ENCODE measurements at places on chromosomes 7 and 10.

GRCh38 chr10:111158595-111158994 is 81.8 kb downstream of the ADRA2A start:
- no peak for DNase-seq

DNA sequence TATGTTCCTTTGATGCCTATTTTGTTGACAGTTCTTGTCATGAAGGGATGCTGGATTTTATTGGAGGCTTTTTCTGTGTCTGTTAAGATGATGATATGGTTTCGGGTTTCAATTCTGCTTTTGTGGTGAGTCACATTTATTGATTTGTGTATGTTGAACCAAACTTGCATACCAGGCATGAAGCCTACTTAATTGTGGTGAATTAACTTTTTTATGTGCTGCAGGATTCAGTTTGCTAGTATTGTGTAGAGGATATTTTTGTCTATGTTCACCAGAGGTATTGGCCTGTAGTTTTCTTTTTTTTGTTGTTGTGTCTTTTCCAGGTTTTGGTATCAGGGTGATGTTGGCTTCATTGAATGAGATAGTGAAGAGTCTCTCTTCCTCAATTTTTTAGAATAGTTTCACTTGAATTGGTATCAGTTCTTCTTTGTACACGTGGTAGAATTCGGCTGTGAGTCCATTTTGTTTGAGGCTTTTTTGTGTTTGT is 345.9 kb downstream of the KIF20B start:
- no peak for DNase-seq

DNA sequence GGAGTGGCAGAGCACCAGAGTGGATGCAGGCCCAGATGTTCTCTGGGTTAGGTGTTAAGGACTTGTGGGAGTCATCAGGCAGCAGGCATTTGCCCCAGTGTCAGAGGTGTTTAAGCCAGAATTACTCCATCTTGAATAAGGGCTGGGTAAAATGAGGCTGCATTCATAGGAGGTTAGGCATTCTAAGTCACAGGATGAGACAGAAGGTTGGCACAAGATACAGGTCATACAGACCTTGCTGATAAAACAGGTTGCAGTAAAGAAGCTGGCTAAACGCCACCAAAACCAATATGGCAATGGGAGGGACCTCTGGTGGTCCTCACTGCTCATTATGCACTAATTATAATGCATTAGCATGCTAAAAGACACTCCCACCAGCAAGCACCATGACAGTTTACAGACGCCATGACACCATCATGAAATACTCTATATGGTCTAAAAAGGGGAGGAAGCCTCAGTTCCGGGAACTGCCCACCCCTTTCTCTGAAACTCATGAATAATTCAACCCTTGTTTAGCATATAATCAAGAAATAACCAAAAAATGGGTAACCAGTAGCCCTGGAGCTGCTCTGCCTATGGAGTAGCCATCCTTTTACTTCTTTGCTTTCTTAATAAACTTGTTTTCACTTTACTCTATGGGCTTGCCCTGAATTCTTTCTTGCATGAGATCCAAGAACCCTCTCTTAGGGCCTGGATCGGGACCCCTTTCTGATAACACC is 882 bp upstream of the LRRC61 start:
- DNase-seq: no peak

- no peak for DNase-seq
Observed at GRCh38 chr7:92244808-92245486, 767 bp downstream of the KRIT1 start.

- no peak for DNase-seq
Observed at GRCh38 chr10:79355420-79356017, 8.2 kb downstream of the PPIF start.

DNA sequence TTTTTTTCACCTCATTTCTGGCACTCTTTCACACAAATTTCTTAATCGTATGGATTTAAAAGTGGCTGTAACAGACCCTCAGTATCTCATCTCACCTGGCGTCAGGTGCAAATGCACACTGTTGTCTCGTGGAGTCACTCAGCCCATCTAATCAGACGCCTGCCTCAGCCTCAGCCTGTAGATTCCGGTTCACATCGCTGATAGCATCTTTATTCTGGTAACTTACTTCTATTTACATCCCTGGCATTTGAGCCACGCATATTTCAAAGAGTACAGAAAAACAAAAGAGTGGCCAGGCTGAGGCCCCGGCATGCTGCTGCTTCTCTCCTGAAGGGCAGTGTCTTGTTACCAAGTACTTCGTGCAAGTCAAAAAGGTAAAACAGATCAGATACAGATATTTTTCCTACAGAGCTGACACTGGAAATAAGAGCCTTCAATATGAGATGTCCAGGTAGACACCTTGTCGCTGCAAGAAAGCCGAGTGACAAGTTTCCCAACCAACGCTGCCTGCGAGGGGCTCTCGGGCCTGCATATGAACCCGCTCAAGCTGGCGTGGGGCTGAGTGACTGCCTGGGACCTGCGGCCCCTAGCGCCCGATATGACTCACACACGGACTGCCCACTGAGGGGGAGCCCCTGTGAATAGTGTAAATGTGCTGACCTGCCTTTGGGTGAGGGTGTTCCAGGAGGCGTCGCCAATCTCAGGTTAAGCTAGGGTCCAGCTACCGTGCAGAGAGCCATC is 4.3 kb downstream of the VIPR2 start:
- DNase-seq: no peak

- no peak for DNase-seq
Observed at GRCh38 chr7:77665161-77665560, 31.1 kb upstream of the RSBN1L start.

GRCh38 chr7:84218681-84219080 is 24.1 kb upstream of the SEMA3A start:
- DNase-seq: no peak

GRCh38 chr10:96325719-96326373 is 21.6 kb downstream of the DNTT start:
- no peak for DNase-seq

DNA sequence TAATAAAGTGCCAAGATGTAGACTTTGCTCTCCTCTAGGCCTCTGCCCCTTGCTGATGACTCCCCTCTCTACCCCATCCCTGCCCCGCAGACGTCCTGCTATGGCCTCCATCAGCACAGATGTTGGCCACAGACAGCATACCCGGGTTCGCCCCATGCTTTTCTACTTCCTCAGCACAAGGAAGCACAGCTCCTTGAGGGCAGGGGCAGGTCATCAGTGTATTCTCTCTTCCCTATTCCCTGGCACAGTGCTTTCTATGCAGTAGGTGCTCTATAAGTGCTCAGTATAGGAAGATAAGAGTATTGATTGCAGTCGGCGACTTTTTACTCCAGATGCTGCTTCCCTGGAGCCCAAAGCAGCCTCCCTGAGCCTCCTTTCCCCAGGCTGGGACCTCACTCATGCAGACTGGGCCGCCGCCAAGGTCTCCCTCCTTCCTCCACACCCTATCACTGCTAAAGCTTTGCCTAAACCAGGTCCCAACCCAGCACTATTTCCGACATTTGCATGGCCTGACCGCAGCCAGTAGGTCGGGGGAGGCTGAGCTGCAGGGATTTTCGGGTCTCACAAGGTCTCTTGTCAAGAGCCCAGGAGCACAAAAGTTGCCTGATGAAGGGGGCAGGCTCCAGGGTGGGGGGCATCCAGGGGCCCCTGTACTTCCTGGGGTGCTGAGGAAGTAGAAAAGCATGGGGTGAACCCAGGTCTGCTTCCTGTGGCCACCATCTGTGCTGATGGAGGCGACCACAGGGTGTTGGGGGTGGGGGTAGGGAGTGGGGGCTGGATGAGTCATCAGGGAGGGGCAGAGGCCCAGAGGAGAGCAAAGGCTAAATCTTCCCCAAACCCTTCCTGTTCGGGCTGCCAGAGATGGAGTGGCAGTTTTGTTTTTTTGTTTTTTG is 8.0 kb downstream of the CALHM3 start:
- DNase-seq: peak; percentile 30

- DNase-seq: peak; percentile 46
Observed at GRCh38 chr7:71733107-71733870, 601.3 kb downstream of the GALNT17 start.

DNA sequence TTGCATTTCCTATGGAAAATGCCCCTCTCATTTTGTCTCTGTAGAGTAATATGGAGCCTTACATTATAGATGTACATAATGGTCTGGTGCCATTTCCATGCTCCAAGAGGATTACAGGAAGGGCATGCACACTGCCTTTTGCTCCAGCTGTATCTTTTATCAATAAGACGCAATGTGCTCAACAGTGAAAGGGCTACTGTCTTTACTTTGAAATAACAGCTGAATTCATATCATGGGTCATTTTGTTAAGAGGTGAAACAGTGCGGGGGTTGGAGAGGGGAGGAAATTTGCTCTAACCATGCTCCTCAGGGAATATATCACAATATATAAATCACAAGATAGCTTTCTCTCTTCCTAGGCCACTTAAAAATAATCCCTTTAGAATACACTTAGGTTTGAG is 77.7 kb downstream of the ICA1 start:
- no peak for DNase-seq

DNA sequence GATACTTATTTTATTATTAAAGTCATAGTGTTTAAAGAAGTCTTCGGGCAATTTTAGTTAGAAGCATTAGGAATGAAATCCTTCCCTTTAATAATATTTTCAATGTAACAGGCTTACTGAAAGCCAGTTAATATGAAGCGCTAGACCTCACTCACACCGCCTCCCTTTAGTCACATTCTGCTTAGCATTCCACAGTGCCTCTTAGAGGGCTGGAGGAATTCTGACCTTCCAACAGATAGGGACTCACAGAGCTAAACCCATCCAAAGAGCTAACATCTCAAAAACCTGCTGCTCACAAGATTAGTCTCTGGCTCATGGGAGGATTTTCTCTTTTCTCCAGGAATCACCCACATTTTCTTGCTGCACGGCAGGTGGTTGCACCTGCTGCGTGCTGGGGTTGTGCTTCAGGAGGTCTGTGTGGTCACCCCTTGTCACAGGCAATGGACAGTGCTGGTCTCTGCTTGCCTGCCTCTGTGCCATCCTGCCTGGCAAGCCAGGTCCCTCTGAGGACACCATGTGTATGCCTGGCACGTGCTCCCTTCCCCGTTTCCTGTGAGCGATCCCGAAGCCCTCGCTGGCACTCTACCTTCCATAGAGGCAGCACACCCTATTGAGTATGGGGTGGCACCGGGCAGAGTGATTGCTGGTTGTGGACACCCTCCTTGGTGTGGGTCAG is 91.8 kb downstream of the KLF6 start:
- no peak for DNase-seq

DNA sequence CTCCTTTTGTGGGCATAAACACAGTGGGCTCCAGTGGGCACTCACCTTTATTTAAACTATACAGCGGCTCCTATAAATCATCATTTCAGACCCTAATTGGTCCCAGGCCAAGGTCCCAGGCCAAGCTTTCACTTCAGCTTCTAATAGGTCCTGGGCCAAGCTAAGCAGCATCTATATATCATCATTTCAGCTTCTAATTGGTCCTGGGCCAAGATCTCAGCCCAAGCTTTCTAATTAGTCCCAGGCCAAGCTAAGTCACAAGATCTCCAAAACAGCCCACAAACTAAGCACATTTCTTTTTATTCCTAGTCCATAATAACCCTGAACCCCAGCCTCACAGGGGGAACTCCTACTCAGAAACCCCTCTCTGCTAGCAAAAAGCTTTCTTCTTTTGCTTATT is 47.1 kb downstream of the ZNF680 start:
- DNase-seq: no peak

GRCh38 chr7:108838198-108838597 is 268.5 kb downstream of the DNAJB9 start:
- no peak for DNase-seq

DNA sequence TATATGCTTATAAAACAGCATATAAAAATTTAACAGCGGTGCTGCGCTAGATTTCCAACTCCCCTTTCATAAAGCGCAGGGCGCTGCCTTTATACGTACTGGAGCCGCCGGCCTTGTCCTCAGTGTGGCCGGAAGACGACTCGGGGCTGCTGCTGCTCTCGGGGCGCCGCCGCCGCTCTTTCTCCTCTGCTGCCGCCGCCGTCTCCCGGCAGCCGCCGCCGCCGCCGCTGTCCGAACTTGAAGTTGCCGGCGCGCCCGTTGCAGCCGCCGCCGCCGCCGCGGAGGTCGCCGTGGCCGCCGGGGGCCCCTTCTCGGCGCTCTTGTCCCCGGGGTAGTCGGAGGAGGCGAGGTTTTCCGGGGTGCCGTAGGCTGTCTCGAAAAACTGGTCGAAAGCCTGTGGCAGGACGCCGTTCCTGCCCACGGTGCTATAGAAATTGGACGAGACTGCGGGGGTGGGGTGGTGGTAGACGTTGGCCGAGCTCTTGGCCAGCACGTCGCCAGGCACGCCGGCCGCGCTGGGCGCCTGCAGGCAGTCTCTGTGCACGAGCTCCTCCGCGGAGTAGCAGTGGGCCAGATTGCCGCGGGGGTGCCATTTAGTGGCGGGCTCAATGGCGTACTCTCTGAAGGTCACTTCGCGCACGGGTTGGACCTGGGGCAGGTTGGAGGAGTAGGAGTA is 557 bp downstream of the HOXA11 start:
- DNase-seq: no peak

DNA sequence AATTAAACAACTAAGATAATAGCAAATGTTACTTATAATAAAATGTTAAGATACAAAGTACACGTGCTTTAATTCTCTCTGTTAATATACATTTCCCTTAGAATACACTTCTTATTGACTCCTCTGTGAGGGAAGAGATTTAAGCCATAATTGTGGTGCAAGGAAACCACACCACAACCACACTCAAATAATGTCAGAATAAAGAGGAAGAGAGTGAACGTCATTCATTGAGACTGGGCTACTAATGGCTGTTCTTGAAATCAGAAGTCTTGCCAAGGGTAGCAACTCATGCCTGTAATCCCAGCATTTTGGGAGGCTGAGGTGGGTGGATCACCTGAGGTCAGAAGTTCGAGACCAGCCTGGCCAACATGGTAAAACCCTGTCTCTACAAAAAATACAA is 10.0 kb downstream of the FAM171A1 start:
- no peak for DNase-seq

- DNase-seq: no peak
Observed at GRCh38 chr7:92061154-92061553, 73.1 kb downstream of the CYP51A1 start.

DNA sequence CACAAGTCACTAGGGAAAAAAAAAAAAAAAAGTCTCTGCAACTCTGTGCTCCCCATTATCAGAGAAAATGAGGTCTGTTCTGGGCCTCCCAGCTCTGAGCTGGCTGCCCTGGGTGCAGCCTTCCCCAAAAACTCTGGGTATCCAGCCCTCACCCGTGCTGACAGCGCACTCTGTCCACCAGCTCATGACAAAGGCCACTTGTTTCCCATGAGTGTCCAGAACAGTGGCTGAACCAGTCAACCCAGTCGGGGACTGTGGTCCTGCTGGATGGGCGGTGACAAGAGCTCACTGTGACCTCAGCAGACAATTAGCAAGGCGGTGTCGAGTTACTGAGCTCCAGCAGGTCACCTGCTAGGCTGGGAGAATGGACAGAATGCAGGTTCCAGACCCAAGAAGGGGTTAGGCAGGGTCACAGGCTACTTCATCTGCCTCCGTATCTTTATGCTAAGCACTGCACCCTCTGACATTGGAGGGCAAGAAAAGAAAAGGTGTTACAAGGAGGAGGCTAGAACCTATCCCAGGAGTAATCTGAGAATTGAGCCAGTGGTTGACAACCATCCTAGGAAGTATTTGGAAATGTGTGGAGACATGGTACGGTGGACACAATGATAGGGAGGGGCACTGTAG is 37.2 kb downstream of the DLG5 start:
- no peak for DNase-seq

Measured in stimulated activated CD4-positive, alpha-beta T cell treated with anti-CD3 and anti-CD28 coated beads, TNF-alpha, amount 100 ng/mL, for 1 hour (primary cell).